Stimulated activated CD8-positive, alpha-beta memory T cell treated with anti-CD3 and anti-CD28 coated beads, Interleukin-4, amount 100 ng/mL, for 4 hours (primary cell): ENCODE measurements at places on chromosomes 12 and 14.

DNA sequence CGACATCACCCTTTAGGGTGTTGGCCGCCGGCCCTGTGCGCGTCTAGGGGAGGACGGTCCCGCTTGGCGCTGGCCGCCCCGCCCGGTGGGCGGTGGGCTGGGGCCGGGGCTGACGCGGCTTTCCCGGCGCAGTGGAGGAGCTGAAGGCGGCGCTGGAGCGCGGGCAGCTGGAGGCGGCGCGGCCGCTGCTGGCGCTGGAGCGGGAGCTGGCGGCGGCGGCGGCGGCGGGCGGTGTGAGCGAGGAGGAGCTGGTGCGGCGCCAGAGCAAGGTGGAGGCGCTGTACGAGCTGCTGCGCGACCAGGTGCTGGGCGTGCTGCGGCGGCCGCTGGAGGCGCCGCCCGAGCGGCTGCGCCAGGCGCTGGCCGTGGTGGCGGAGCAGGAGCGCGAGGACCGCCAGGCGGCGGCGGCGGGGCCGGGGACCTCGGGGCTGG lies 3.6 kb downstream of the TNFAIP2 start:
- no peak for DNase-seq

GRCh38 chr12:24233519-24234246 lies 284.2 kb upstream of the SOX5 start:
- no peak for DNase-seq

DNA sequence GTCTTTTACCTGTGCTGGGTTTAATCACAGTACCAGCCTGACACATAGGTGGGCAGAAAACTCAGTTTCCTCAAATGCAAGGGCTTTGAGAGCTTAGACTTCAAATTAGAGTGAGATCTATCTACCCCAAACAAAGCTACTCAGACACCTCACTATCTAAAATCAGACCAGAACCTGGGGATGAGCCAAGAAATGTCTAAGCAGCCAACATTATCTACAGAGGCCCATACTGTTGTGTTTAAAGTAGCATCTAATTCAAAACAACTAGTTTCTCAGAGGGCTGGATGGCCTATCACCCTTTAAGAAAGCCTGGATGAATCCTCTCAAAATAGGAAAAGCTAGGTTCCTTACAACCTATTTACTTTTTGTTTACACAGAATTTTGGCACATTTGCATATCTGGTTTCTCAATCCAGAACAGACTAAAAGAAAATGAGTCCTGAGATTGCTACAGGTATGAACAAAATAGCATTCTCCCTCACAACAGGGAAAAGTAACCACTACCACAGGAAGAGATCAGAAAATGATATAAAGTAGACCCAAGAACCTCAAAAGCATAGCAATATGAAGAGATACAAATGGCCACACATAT lies 142.4 kb downstream of the ZFP36L1 start:
- DNase-seq, result no peak

DNA sequence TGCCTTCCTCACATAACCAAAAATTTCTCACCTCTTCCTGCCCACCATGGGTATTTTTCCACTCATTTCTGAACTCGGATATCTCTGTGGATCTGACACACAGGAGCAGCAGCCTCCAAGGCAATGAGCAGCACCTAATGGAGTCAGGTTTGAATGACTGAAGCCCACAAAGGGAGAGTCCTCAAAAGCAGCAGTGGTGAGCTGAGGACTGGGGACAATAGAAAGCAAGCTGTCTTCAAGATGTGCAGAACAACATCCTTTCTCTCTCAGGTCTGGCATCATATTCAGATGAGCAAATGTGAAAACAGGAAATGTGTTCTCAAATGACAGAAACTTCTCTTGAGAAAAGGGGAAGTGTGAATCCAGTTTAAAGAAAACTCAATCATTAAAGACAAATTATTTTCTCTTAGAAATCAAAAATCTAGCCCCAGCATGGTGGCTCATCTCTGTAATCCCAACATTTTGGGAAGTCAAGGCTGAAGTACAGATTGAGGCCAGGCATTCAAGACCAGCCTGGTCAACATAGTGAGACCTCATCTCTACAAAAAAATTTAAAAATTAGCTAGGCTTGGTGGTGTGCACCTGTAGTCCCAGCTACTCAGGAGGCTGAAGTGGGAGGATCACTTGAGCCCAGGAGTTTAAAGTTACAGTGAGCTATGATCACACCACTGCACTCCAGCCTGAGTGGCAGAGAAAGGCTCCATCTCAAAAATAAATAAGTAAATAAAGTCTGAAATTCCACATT lies 54.2 kb downstream of the C12orf42 start:
- no peak for DNase-seq

DNA sequence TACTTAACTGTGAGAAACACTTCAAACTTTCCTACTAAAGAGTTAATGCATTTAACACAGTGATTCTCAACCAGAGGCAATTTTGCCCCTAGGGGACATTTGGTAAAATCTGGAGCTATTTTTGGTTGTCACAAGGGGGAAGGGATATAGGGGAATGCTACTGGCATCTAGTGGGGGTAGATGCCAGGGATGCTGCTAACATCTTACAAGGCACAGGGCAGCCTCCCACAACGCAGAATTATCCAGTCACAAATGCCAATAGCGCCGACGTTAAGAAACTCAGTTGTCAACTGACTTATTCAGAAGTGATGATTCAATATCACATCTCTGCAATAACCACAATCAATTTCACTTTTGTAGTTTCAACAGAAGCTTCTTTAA lies 2.0 kb downstream of the EEA1 start:
- DNase-seq, result peak; percentile 18

- no peak for DNase-seq
These were observed 129.5 kb downstream of the FBXL14 start for GRCh38 chr12:1464925-1465324.

- DNase-seq, result no peak
These were observed 70.6 kb downstream of the PTHLH start for GRCh38 chr12:27901959-27902358.

GRCh38 chr14:70663707-70664179 lies 22.0 kb downstream of the TTC9 start:
- no peak for DNase-seq

DNA sequence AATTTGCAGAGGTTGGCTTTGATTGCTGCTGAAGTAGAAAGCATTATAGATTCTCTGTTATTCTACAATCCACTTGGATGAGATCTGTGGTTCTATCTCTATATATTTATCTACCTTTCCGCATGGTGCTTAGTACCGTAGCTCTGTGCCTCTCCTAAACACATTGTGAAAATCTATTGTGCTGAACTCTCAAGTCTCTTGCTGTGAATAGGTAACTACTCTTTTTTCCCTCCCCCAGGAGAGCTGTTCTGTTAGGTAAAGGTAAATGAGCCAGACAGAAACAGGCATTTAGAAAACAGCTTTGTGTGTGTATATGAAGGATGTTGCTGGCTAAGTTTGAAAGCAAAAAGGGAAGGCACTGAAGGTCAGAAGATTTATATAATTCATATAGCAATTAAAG lies 112.6 kb downstream of the BRMS1L start:
- DNase-seq, result no peak

GRCh38 chr12:62533755-62534107 lies 67.1 kb downstream of the MON2 start:
- DNase-seq, result no peak

- DNase-seq, result no peak
These were observed 699 bp downstream of the KTN1 start for GRCh38 chr14:55580470-55581341.

GRCh38 chr12:43281563-43281962 lies 270.4 kb downstream of the ADAMTS20 start:
- no peak for DNase-seq

DNA sequence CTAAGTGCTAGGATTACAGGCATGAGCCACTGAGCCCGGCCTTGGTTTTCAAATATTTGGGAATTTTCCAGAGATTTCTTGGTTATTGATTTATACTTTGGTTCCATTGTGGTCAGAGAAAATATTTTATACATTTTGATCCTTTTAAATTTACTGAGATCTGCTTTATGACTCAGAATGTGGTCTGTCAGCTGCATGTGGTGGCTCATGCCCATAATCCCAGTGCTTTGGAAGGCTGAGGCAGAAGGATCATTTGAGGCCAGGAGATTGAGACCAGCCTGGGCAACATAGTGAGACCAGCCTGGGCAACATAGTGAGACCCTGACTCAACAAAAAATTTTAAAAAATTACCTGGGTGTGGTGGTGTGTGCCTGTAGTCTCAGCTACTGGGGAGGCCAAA lies 49.8 kb downstream of the ADCK1 start:
- DNase-seq, result no peak

GRCh38 chr14:71261206-71261605 lies 353.9 kb downstream of the PCNX1 start:
- DNase-seq, result no peak

DNA sequence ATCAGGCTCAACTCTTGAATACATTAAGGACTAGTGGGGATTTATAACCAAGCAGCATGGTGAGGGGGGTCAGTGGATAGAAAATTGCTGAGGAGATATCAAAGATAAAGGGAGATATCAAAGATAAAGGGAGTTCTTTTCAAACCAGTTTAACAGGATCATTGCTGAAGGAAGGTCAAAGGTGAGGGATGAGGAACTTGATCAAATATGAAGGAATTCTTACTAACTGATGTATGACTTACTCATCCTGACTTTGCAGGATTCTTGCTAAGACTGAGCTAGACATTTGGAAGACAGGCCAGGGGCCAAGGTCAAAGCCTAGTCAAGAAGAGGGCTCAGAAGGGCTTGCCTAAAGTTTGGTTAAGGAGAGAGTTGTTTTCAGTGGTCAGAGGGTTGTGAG lies 4.8 kb downstream of the ABHD4 start:
- no peak for DNase-seq

DNA sequence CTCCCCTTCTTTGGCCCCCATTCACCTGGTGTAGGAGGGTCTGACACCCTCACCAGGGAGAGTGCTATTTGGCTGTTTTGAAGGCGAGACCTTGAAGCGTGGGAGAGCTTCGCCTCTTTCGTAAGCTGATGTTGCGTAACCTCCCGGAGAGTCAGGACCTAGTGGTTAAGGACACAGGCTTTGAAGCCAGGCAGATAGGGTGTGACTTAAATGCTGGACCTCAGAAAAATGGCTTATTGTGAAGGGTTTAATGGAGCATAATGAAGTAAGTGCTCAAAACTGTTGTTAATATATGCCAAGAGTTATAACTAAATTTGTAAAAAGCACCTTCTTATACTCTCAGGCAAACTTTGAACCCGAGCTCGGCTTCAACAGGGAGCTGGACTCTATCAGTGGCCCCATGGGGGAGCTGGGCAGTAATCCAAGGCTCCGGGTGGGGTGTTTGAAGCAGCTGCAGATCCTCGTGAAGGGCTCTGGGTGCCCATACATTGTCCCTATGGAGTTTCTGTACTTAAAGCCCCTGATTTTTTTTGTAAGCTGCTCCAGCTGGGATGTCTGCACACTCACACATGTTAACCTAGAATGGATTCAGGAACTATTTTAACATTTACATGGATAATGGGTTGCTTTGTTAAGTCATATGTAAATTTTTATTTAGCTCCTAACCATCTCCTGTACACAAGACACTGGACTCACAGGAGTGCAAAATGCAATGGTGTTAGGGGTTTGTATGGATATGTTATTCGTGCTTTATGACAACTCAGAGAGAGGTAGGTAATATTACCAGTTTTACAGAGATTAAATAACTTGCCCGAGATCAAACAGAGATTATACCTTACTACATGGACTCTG lies 26.0 kb downstream of the PPFIBP1 start:
- no peak for DNase-seq

DNA sequence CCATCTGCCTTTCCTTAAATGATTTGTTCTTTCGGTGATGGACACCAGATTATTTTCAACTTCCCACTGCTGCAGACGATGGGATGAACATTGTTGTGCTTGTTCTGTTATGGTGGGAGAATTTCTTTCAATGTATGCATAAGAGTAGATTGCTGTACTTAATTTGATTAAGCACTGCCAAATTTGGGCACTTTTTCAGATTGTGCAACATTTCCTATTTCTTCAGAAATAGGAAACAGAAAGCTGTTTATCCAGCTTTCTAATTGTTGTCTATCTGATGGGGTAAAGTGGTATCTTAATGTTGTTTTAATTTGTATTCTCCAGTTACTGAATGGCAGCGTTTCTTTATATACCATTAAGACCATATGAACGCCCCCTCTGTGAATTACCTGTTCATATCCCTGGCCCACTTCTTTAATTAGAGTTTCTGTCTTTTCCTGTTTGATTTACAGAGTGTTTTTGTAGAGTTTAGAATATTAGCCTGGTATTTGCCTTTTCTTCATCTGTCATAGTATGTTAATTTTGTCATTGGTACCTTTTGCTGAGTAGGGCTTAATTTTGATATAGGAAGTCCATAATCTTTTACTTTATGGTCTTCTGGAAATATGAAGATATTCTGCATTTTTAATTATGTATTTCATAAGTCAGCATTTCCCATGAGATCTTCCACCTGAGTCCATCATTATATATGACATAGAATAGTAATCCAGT lies 59.6 kb downstream of the DIP2B start:
- DNase-seq, result no peak

GRCh38 chr14:76828339-76829012 lies 2.3 kb downstream of the LRRC74A start:
- no peak for DNase-seq

DNA sequence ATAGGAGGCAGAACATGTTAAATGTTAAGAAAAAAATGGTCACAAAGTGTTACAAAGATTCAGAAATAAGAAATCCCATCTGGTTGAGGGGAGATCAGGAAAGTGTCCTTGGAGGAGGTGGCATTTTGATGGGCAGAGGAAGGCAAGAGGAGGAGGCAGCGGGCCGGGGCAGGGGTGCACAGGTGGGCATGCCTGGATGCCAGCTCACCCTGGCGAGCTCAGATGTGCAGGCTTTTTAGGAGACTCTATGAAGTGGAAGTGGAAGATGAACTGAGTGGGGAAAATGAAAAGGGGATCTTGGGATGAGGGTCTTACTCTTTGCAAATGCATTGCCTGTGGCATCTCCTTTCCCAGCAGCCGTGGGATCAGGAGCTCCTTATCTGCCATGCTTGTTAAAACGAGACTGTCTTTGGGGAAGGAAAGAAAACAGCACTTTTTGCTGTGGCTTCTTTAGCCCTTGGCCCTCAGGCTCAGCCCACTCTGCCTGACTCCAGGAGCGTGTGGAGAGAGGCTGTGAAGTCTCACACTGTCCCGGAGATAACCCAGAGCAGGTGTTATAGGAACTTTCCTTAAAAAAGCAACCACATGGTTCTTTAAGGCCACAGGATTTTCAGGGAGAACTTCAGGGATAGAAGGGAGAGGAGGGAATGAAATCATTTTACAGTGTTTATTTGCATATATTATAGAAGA lies 62.6 kb downstream of the ELK3 start:
- no peak for DNase-seq

DNA sequence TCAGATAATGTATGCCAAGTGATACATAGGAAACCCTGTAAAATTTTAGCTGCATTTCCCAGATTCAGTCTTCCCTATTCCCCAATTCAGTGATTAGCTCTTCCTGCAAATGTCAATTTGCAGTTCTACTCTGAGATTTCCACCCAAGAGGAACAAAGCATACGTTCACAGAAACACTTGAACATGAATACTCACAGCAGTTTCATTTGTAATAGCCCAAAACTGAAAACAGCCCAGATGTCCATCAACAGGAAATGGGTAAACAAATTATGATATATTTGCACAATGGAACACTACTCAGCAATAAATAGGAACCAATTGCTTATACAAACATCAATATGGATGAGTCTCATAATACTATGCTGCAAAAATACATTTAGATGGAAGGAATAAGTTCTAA lies 194.2 kb downstream of the GXYLT1 start:
- DNase-seq, result no peak

GRCh38 chr14:106067935-106068334 lies 541.6 kb downstream of the TMEM121 start:
- DNase-seq, result no peak
